ENCODE measurements at places on chromosomes 5 and 9.

- DNase-seq: peak; percentile 82
Observed at GRCh38 chr5:145856285-145856818, 16.5 kb downstream of the GRXCR2 start.

DNA sequence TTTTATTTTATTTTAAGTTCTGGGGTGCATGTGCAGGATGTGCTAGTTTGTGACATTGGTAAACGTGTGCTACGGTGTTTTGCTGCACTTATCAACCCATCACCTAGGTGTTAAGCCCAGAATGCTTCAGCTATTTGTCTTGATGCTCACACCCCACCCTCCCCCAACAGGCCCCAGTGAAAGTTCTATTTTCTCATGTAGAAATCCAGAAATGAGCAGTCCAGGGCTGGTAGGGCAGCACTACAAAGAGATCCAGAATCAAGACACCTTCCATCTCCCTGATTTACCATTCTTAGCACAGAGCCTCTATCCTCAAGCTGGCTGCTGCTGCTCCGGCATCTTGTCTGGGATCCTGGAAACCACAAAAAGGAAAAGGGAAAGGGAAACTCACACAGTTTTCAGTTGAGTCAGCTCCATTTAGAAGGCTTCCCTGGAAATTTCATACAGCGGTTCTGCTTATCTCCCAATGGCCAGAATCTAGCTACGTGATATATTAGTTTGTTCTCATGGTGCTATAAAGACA, 85.4 kb upstream of the SMARCA2 start:
- DNase-seq: no peak

GRCh38 chr9:120161776-120162175, 418.2 kb downstream of the CDK5RAP2 start:
- no peak for DNase-seq

DNA sequence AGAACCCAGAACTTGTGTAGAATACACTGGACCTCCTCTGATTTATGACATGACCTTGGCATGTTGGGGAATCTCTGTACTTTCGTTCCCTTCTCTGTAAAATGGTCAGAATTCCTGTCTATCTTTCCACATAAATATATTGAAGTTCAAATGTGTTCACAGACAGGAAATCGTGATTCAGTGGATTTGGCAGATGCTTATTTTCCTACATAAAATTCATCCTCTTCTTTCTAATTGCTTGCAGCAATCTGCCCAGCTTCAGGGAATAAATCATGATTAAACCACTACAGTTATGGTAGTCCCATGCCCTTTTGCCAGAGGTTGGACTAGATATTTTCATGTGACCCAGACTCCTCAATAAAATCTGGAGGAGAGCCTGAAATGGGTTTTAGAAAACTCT, 52.1 kb upstream of the ARL15 start:
- no peak for DNase-seq

GRCh38 chr5:72624641-72625236, 117.5 kb upstream of the ZNF366 start:
- peak; percentile 81 for DNase-seq

DNA sequence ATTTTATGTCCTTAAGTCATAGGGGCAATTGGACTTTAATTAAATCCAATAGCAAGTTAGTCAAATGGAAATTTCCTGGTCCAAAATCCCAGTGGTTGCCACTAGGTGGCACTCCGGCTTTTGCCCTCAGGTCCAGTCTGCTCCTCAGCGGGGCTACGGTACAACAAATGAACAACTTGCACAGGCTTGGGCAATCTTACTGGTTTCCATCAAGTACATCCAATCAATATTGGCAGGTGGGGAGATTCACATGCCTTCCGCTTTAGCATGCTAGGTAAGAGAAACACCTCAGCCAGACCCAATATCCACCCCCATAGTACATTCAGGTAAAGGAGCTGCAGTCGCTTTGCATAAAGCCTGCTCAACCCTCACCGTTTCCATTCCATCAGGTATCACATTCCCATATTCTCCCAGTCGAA, 6.3 kb upstream of the MXD3 start:
- DNase-seq: peak; percentile 82

DNA sequence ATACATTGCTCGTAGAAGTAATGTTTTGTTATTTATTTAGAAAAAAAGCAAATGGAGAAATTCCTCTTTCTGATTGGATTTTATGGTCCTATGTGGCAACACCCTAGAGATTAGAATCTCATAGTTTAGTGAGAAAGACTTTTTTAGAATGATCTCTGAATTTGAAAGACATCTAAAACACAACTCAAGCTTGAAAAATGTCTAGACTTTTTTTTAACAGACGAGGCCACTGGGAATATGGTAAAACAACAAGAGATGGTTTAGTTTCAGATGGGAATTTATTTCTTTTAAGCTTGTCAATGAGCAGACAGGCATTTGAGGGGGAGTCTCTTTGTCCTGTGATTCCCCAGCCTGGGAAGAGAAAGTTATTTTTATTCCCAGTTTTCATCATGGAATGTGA, 122.1 kb downstream of the NTRK2 start:
- DNase-seq: no peak

DNA sequence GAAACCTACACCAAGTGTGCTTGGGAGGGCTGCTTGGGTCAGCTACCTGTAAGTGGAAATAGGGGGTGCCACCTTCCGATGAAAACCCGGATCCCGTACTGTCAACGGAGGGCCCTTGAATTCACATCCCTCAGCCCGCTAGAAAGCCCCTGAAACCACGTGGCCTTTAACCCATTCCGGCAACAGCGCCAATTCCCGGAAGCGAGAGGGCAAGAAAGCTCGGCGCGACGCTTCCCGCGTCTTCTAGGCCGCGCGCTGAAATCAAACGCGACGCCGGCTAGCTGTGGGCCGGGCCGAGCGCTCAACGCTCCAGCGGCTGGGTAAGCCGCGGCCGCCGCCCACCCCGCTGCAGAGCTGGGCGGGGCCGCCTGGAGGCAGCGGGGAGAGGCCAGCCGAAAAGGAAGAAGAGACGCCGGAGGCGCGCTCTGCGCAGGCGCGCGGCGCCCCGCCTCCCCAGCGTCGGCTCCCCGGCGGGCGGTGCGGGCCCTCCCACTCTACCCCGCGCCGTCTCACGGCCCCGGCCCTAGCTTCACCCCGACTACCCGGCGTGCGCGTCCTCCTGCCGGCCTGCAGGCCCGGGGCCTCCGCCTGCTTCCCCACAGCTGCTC, at the start of gene KIF2A:
Gene KIF2A (plus strand): TSS at position 492 of the 608 bp plus-strand sequence. CDS start 267 bp downstream, outside the sequence.
- peak; percentile 92 for DNase-seq

GRCh38 chr9:112541685-112542084, 55.1 kb downstream of the KIAA1958 start:
- DNase-seq: peak; percentile 12

GRCh38 chr9:125757834-125758233, 10.7 kb downstream of the PBX3 start:
- no peak for DNase-seq

DNA sequence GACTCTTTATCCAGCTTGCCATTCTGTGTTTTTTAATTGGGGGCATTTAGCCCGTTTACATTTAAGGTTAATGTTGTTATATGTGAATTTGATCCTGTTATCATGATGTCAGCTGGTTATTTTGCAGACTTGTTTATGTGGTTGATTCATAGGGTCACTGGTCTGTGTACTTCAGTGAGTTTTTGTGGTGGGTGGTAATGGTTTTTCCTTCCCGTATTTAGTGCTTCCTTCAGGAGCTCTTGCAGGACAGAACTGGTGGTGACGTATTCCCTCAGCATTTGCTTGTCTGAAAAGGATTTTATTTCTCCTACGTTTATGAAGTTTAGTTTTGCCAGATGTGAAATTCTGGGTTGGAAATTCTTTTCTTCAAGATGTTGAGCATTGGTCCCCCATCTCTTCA, 381.1 kb downstream of the MAN2A1 start:
- peak; percentile 94 for DNase-seq
